Esophagus squamous epithelium (tissue), 5 donors: ENCODE measurements at places on chromosomes 13 and 19.

- no peak for DNase-seq
Observed at GRCh38 chr19:19544257-19544953, 6.3 kb downstream of the CILP2 start.

DNA sequence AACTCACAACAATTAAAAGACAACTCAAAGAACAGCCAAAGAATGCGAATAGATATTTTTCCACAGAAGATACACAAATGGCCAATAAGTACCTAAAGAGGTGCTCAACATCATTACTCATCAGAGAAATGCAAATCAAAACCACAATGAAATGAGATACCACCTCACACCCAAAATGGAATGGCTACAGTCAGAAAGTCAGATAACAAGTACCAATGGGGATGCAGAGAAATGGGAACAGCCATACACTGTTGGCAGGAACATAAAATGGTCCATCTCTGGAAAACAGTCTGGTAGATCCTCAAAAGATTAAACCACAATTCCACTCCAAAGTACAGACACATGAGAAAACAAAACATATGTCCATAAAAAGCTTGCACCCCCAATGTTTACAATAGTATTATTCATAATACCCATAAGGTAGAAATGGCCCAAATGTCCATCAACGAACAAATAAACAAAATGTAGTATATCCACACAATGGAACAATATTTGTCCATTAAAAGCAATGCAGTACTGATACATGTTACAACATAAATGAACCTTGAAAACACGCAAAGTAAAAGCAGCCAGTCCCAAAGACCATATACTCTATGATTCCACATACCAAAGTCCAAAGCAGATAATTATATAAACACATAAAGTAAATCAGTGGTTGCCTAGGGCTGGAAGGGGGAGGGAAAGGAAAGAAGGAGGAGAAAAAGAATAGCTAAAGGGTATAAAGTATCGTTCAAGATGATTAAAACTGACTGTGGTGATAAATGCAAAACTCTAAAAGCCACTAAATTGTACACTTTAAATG lies 19.6 kb downstream of the USP12 start:
- DNase-seq, result no peak

DNA sequence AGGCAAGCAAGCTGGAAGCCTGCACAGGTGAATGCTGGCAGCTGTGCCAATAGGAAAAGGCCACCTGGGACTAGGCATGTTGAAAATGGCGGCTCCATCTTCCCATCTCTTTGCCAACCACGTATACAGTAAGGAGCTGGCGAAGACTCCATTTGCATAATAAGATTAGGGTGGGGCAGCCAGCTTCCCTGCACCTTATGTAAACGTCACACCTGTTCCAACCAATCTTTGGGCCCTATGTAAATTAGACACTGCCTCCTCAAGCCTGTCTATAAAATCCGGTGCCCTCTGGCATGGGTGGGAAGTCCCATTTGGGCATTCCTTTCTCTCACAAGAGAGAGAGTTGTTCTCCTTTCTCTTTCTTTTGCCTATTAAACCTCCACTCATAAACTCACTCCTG lies 16.8 kb downstream of the ADGRE2 start:
- no peak for DNase-seq

DNA sequence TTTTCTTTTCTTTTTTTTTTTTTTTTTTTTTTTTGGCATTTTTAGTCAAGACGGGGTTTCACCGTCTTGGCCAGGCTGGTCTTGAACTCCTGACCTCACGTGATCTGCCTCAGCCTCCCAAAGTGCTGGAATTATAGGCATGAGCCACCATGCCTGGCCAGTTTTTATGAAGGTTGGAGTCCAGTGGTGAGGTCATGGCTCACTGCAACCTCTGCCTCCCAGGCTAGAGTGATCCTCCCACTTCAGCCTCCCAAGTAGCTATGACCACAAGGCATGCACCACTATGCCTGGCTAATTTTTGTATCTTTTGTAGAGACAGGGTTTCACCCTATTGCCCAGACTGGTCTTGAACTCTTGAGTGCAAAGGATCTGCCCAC lies 4.2 kb downstream of the SNRPA start:
- no peak for DNase-seq

- no peak for DNase-seq
Observed at GRCh38 chr19:16320987-16321386, 3.6 kb upstream of the KLF2 start.

DNA sequence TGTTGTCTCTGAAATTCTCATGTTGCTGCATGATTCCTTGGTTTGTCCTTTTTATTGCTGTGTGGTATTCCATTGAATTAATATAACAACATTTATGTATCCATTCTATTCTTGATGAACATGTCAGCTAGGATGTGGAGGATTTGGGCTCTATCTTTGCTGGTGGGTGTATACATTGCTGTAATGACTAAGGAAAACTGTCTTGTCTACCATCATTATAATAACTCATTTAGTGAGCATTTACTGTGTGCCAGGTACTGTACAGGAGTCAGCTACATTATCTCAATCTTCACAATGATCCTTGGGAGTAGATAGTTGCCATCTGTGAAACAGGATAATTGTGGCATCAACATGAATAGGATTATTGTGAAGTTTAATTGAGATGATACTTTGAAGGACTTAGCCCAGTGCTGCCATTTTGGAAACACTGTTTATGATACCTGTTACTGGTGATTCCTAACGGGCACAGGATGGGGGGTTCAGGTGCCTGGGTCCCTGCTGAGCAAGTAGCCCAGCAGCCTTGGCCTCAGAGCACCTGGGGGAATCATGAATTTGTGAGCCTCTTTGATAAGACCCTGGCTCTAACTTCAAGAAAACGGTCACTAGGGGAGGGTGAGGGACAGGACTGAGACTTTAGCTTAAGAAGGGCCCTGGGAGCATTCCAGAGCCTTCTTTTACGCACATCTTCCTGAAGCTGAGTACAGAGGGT lies 1.8 kb upstream of the CCNE1 start:
- DNase-seq, result no peak

DNA sequence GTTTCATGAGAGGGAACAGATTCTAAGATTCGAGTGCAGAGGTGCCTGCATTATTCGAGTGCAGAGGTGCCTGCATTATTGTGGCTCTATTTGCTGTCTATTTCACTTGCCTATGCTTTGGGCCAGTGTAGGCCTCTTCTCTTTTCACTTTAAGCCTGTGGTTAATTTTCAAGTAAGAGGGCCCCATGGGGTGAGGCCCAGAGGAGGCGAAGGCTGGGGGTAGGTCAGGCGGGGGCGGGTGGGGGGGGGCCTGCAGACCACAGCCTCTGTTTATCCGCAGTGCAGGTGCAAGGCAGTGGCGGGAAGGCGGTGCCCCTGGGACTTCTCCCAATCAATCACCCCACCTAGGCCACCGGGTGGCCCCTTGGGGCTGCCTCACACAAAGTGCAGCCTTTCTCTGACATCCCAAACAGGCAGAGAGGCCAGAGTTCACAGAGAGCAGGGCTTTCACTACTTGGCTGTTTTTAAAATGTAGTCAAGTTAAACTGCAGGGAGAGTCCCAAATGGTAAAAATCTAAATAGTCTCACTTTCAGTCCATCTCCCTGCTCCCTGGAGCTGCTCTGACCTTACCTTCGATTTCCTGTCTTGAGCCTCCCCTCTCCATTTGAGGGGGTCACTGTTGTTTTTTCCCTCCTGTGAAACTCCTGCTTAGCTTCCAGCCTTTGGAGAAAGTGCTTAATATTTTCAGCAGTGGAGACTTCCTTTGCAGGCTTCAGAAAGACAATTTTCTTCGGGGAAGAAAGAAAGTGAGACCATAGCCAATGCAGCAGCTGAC lies 249.0 kb downstream of the DLEU7 start:
- no peak for DNase-seq
